T-helper 9 cell (primary cell): ENCODE measurements at places on chromosomes 5 and 9.

GRCh38 chr5:67983251-67984110, 232.1 kb upstream of the PIK3R1 start:
- no peak for DNase-seq

GRCh38 chr9:16367605-16368231, 502.8 kb downstream of the BNC2 start:
- no peak for DNase-seq

- no peak for DNase-seq
Measured at GRCh38 chr9:37555786-37556185, 20.4 kb downstream of the FBXO10 start.

- no peak for DNase-seq
Measured at GRCh38 chr5:7851617-7852289, 820 bp upstream of the CFAP90 start.

- DNase-seq: no peak
Measured at GRCh38 chr9:14306672-14307660, 7.0 kb downstream of the NFIB start.

DNA sequence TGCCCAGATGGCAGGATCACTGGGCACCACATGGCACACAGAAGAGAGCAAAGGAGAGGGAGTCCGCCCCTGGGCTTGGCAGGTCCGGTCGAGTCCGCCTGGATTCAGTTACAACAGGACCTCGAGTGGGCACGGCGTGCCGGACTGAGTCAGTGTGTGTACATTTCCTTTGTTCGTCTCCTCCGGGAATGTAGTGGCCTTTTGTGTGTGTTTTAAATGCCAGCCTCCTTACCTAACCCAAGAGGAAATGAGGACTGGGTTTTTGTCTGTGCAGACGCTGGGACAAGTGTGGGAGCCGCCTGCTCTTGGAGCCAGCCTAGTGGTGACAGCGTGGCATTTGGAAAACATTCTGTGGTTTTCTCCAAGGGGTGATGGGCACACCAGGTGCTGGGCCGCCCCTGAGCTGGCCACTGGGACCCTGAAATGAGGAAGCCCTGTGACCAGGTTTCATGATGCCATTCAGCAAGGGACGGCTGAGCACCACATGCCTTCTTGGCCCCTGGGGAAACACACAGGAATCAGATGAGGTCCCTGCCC, 9.6 kb downstream of the NEK6 start:
- DNase-seq: no peak

- DNase-seq: no peak
Measured at GRCh38 chr9:110220809-110221208, 12.8 kb upstream of the C9orf152 start.

DNA sequence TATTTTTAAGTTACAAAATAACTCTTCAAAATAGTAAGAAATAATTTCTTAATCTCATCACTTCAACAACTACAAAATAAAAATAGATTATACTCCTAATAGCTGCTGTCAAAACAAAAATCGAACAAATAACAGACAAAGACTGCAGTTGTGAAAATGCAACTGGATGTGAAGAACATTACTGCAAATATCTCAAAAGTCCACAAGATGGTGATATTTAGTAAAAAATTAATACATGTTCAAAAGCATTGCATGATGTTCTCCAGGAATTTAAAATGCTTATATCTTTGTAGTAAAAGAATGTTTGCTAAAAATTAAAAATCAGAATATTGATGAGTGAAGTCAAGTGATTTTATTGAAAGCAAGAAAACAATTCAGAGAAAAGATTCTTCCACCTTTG, 66.2 kb downstream of the MPDZ start:
- no peak for DNase-seq

GRCh38 chr5:36885566-36886485, 9.3 kb downstream of the NIPBL start:
- no peak for DNase-seq

GRCh38 chr9:92656537-92656925, 13.4 kb downstream of the IPPK start:
- DNase-seq: no peak

- DNase-seq: no peak
Measured at GRCh38 chr5:112706446-112707016, 31.2 kb upstream of the APC start.

- no peak for DNase-seq
Measured at GRCh38 chr9:1721196-1721595, 294.0 kb upstream of the SMARCA2 start.

- DNase-seq: no peak
Measured at GRCh38 chr5:154788212-154788611, 33.0 kb downstream of the LARP1 start.

DNA sequence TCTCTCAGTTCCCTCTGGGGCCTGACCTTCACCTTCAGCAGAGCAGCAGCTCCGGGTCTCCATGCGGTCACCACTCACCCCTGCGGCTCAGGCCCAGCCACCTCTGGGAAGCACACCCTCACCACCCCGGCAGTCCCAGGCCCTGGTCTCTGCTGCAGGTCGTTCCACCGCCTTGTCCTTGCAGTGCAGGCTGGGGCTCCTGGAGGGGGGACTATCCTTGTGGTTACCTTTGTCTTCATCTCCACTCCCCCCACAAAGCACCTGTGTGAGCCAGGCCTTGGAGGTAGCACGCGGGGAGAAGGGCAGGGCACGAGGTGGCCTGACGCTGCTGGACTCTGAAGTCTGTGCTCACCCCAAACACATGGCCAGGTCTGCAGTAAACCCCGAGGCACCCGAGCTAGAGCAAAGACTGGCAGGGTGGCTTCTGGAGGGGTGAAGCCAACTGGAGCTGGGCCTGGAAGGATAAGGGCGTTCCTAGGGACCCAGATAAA, 33.2 kb upstream of the RXRA start:
- no peak for DNase-seq

- no peak for DNase-seq
Measured at GRCh38 chr9:78239506-78239905, 3.6 kb downstream of the CEP78 start.

- DNase-seq: no peak
Measured at GRCh38 chr5:150082889-150083288, 3.5 kb downstream of the CSF1R start.

GRCh38 chr5:139651853-139652787, 4.0 kb downstream of the CXXC5 start:
- DNase-seq: peak; percentile 34

DNA sequence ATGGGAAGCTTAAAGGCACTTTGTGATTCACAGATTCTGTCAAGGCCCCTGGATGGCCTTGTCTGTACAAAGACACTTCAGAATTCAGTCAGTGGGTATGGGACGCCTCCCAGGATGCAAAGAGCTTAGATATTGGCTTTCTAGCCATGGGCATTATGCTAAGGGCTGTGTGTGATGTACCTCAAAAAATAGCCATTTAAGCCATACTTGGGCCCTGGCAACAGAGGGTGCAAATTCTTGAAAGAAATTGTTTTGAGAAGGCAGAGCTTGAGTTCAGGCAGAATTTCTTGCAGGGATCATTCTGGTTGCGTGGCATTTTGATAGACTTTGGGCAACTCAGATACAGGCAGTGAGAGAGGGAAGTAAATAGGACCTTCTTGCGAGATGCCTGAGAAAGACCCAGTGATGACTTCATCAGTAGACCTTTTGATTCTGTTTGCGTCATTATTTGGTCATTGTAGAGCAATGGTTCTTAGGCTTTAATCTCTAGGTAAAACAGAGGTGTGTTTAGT, 3.9 kb downstream of the CYFIP2 start:
- DNase-seq: no peak

- DNase-seq: no peak
Measured at GRCh38 chr9:114745879-114746550, 59.8 kb downstream of the TNFSF15 start.

DNA sequence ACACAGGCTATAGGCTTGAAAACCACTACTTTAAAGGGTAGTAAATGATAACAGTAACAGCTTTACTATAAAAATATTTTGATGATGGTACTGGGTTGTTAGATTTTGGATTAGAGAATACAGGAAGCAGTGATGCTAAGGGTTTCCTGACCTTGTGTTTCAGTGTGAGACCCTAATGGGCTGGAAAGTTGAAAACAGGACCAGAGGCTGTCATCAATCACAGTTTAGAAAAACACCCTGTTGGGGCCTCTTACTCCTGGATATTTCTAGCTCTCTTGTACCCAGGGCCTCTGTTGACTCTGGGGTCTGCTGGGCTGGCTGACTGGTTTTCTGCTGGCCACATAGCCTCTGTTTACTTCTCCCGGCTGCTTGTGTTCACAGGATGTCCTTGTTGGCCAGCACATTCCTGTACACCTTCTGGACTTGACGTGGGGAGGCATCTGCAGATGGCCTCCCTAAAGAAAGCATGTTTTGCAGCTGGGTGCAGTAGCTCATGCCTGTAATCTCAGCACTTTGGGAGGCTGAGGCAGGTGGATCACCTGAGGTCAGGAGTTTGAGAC, 21.5 kb downstream of the ACER2 start:
- DNase-seq: no peak

DNA sequence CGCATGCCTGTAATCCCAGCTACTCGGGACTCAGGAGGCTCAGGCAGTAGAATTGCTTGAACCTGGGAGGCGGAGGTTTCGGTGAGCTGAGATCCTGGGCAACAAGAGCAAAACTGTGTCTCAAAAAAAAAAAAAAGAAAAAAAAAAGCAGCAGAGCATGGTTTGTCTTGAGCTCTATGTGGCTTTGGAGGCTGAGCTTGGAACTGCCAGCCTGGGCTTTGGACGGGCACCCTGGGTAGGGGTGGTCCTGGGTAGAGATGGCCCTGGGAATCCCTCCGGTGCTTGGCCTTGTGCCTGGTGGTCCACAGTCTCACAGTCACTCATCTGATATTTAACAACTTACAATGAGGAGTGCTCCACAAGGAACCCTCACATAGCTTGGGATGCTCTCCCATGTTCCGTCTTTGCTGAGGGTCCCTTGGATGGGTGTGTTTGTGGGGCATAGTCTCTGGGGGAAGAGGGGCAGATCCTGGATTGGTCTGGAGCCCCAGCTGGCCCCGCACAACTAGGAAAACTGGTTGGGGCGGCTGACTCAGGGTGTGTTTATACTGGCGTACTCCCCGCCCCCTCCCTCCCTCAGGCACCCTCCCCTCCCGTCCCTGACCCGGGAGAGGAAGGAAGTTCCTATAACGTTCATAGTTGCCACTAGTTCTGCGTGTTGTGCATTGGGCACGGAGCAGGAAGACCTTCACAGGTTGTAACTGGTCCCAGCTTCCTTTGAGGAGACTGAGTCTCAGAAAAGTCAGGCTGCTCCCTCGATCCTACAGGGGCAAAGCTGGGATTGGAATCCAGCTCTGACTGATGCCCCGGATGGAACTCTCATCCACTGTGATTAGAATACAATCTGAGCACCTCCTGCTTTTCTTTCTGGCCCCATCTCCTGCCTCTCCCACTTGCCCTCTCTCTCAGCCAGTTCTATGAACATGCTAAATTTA, 11.2 kb downstream of the IER5L start:
- DNase-seq: no peak

GRCh38 chr5:14148890-14149671, 5.9 kb downstream of the TRIO start:
- DNase-seq: no peak

DNA sequence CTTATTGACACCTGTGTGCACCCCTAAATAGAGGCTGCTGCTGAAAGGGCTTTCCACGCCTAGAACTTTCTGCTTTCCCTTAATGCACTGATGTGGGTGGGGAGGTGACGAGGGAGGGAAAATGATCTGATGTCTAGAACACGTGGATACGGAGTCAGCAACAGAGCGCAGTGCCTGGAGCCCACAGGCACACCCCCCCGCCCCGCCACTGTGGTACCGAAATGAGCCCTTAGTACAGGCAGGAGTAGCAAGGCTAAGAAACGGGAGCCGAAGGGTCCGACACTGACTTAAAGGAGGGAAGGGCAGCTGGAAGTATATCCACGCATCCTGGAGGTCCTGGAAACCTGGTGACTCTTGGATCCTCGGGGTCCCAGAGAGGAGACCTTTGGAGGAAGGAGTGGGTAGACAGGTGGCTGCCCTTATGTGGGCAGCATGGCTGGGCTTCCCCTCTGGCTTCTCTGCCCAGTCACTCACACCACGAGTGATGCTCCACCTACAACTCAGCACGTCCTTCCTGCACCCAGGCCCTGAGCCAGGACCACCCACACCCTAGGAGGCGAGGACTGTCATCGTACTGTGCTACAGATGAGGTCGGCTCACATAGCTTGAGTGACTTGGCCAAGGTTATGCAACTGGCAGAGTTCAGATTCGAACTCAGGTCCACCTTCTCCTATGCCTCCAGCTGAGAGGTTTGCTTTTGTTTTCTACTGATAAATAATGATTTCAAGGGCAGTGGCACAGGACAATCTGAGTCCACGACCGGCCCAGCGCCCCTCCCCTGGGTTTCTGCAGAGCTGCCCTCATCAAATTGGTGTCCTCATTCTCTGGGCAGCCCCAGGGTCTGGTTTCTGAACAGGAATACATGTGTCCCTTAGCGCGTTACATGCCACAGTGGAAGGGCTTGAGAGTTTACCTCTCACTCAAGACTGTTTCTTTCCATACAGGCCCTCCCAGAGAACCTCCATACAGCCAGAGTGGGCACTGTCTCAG, 4.7 kb upstream of the VAV2 start:
- no peak for DNase-seq

DNA sequence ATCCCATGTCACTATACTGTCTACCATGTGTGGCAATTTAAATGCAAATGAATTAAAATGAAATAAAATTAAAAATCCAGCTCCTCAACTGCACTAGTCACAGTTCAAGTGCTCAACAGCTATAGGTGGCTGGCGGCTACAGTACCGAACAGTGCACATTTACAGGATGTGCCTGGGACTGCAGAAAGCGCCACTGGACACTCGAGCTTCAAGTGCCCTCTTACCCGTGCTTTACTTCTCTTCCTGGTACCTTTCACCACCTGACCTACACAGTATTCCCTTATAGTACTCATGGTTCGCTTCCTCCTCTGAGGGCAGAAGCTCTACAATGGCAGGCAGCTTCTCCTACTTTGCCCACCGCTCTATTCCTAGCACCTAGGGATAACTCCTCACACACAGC, 166.6 kb downstream of the FANCC start:
- no peak for DNase-seq

DNA sequence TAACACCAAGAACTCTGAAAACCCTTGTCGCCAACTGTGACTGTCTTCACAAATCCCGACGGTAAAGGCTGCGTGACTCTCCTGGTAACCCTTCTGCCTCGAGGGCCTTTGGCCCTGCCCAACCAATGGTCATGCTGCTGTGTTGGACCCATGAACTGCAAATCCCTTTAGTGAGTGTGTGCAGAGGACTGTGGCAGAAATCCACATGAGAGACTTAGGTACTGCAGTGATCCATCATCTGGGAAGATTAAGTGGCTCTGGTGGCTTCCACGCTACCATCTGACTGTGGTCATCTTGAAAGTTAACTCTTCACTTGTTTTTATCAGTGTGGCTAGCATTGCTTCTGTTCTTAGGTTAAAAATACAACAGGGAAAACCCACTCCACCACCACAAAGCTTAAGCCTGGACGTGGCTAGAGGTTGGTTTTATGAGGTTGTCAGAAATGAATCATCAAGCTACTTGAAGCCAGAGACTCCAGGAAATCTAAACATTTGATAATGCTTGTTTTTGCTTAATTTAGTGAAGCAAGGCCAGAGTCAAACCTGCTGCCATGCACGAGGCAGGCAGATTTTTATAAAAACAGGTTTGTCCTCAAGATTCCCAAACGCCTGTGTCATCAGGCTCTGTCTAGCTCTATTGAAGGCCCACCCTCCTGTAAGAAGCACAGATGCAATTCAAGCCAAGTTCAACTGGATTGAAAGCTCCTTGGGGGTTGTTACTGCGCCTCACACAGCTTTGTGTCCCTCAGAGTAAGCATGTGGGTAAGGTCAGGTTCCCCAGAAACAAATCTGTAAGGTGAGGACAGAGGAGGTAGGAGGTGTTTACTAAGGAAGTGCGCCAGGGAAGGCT, 52.7 kb upstream of the ERCC6L2 start:
- DNase-seq: no peak
